Activated naive CD4-positive, alpha-beta T cell treated with anti-CD3 and anti-CD28 coated beads, Interleukin-2, amount 50 U/mL, for 72 hours (primary cell): ENCODE measurements at places on chromosomes 1 and 21. TPM values are rescaled to one million over a fixed set of nuclear protein-coding genes. Genes with fewer than 3 reads are reported as not detected.

DNA sequence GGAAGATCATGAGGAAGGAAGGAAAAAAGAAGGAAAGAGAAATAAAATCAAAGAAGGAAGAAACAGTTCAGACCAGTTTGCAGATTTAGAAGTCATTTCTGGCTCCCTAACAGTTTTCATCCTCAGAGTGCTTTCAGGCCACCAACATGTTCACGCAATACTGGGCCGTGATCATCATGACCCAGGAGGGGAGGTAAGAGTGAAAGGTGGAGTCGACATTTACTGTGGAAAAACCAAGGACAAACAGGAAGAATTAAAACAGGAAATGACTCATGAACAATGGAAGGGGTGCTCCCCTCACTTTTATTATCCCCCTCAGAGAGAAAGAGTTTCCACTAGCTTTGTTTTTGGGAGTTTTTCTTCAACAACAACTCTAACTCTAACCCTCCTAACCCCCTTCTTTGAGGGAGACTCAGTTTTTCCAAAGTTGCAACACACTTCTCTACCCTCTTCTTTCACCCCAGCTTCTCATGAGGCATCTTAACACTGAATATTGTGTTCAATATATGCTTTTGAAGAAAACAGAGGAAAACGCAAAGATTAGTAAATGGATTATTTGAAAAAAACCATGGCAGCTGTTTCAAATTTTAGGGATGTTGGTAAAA is 60.4 kb downstream of the VANGL2 start:
- peak; percentile 42 for DNase-seq

GRCh38 chr1:163709636-163710035 is 387.9 kb downstream of the NUF2 start:
- no peak for DNase-seq

GRCh38 chr1:172637522-172637921 is 21.4 kb upstream of the FASLG start:
- no peak for DNase-seq

DNA sequence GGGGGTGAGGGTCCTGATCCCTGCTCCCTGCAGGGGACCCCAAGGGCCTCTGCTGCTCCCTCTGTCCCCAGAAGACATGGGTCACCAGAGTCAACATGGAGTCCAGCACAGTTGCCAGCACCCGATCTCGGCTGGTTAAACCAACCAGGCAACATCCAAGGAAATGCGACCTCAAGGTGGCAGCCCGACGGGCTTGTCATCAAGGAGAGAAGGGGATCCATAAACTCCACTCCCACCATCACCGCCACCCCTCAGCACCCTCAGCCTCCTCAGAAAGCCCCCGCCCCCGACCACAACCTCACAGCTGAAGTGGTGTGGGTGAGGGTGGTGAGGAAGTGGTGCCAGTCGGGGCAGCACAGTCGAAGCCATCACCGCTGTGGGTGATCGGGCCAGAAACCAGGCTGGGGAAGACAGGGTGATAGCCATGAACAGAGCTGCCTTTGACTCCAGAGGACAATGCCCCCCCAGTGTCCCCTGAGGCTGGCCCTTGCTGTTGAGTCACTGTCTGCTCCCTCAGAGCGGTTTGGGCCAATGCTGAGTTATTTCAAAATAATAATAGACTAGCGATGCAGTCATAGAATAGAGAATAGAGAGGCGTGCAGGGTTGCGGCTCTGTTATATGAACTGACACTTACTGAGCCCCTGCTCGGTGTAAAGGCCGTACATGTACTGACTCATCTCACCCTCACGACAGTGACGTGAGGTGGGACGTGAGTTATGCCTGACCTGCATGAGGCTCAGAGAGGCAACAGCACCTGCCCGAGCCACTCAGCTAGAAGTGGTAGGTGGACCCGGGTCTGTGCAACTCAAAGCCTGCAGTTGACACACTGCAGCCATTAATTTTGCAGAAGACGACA is 88.7 kb upstream of the IFFO2 start:
- DNase-seq, result no peak

DNA sequence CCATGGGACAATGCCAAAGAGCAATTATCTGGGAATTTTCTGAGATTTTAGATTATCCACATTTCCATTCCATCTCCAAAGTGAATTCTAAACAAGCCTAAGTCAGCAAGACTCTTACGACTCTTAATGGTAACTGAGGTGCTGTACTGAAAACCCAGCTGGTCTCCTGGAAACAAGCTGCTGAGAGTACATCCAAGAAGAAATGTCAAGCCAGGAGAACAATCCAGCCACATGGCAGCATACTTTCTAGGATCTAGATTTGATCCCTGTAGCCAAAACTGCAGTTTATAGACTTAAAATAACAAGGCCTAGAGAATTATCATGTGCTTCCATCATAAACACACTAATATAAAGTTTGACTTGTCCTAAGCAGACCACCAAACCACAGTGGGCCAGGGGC is 45.8 kb downstream of the KCNH1 start:
- DNase-seq, result no peak

DNA sequence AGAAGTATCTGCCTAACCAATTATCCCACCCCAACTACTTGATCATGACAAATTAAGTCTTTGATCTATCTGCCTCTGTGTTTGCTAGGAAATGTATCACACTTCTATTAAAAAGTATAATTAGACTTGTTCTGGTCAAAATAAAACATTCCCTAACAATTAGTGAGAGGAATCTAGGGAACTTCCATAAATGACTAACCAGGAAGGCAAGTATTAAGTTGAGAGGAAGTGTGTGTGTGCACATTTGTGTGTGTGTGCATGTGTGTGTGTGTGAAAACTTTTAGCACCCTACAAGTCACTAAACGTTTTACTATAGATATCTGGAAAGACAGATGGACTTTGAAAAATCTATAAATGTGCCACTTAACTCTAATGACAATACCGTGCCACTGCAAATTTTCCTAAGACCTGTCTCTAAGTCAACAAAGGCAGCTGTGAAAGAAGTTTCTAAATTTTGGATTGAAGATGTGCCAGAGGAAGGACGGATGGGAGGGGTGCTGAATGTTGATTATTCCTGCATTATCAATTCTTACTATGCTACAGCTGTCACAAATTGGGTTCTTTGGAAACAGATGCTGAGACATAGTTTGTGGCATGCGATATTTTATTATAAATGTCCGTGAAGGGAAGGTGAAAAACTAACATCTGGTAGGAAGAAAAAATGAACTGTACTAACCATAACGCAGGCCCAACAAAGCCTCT is 567.1 kb downstream of the PTPRC start:
- DNase-seq, result no peak

DNA sequence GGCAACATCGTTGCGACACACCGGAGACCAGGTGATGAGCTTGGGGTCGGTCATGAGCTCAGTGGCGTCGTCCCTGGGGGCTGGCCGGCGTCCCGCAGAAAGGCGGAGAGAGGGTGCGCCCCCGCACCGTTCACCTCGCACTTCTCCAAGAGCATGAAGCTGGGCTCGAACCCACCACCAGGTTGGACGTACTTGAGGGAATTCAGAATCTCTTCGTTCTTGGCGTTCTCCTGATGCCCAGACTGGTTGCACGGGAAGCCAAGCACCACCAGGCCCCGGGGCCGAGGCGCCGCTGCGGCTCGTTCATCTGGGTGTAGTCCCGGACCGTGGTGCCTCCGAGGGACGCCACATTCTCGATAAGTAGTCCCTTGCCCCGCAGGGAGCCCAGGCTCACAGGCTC is 176.6 kb upstream of the ADAMTS5 start:
- no peak for DNase-seq

GRCh38 chr21:41966041-41966833 is 12.4 kb upstream of the C2CD2 start:
- DNase-seq, result peak; percentile 39

Gene AIRE
- total RNA-seq, result not detected

Gene ADORA3
- not detected for total RNA-seq

Gene RNF207
- total RNA-seq, result 1.5 TPM

Gene RAB42
- not detected for total RNA-seq

Gene DMBX1
- 0.54 TPM for total RNA-seq

Gene TESK2
- 4.5 TPM for total RNA-seq
